ENCODE measurements at places on chromosomes 2 and 18.
A peak's percentile ranks its signal among the peaks of the same experiment; 100 is the strongest.

GRCh38 chr2:147440734-147441133, 404.1 kb upstream of the ACVR2A start:
- DNase-seq = no peak

DNA sequence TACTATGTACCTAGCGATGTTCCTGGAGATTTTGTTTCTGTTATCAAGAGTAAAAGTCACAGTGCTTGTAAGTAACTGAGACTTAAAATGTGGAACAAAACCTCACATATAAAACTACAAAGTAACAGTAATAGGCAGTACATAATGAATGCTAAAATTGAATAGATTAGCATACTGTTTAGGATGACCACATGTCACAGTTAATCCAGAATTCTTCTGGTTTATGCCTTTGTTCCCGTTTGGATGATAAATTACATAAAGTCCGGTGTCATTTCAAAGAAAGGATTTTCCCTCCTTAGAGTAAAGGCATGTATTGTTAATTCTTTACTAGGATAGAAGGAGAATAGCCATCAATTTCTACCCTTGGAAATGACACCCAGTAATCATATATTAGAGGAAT, 56.1 kb downstream of the RBM43 start:
- DNase-seq = no peak

DNA sequence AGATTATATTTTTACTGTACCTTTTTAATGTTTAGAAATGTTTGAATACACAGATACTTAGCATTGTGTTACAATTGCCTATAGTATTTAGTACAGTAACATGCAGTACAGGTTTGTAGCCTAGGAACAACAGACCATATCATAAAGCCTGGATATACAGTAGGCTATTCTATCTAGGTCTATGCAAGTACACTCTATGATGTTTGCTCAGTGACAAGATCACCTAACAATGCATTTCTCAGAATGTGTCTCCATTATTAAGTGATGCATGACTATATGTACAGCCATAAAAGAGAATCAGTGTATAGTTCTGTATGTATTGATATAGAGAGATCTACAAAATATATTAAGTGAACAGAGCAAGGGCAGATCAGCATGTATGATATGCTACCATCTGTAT, 616.4 kb downstream of the XIRP2 start:
- DNase-seq = no peak

DNA sequence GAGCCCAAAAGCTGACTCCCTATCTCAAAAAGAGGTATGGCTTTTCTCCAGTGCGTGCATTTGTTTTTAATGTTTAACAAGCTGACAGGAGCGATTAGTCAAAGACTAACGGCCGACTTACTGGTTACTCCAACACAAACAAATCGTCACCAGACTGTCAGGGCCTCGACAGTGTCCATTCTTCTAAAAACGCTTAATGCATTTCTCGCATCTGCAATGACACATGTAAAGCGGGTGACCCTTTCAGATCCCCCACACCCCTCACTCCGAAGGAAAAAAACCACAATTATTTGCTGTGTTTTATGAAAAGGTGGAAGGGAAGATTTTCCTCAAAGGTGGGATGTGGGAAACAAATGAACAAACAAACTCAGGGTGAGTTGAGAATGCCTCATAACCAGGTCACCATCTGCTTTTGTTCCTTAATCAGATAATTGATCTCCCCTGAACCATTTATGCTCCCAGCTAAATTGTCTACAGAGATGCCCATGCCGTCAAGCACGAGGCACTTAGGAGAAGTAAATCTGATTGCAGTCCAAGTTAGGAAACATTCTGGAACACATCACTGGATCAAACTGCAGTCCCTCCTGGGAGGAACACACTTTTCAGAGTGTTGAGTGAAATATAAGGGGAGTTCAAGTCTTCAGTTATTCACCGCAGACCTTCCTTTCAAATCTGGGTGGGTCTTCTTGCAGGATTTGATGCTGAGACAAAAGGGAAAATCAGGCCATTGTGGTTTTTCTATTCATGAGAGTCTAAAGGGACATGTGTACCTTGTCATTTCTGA, 340.8 kb downstream of the CMPK2 start:
- no peak for DNase-seq

- no peak for DNase-seq
Observed at GRCh38 chr2:162697111-162697510, 141.5 kb downstream of the KCNH7 start.

DNA sequence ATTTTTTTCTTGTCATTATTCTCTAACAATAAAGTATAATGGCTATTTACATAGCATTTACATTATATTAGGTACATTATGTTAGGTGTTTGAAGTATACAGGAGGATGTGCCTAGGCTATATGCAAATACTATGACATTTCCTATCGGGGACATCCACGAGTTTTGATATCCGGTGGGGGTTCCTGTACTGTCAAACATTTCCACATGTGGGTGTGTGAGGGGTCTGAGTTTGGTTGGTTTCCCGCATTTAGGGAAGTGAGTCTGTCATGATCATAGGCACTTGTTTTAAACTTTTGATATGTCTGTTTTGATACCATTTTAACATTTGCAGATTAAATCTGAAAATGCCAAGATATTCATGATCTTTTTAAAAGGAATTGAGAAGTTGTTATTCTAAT, 76.0 kb downstream of the CEP192 start:
- DNase-seq = peak; percentile 24

DNA sequence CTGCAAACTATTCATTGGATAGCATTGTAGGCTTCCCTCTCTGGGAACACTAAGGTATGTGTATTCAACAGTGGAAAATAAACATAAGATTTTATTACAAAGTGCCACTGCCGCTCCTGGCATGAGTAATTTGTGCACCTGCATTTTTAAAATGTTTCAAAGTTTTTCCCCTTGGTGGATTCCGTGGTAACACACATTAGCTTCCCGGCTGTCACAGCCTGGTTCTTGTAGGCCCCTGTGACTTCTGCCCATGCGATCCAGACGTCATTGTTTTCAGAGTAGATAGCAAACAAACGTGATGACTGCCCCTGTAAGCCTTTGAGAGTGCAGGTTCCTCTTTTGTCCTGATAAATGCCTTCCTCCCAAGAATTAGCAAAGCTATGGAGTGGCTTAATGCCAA, 421.0 kb downstream of the ZNF521 start:
- DNase-seq = no peak

GRCh38 chr2:168992026-168992425, 39.1 kb downstream of the ABCB11 start:
- DNase-seq = no peak

GRCh38 chr2:165245081-165245793, 6.0 kb downstream of the SCN2A start:
- no peak for DNase-seq

- no peak for DNase-seq
Observed at GRCh38 chr2:23953625-23954024, 13.4 kb downstream of the UBXN2A start.

- no peak for DNase-seq
Observed at GRCh38 chr2:44136252-44136651, 32.4 kb upstream of the PPM1B start.

- DNase-seq = no peak
Observed at GRCh38 chr2:105384216-105384615, 14.6 kb downstream of the FHL2 start.

DNA sequence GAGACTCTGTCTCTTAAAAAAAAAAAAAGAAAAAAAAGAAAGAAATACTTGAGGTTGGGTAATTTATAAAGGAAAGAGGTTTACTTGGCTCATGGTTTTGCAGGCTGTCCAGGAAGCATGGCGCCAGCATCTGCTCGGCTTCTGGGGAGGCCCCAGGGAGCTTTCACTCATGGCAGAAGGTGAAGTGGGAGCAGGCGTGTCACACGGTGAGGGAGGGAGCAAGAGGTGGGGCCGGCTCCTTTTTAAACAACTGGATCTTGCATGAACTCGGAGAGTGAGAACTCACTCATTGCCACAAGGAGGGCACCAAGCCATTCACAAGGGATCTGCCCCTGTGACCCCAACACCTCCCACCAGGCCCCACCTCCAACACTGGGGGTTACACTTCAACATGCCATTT, 30.6 kb downstream of the CYP26B1 start:
- no peak for DNase-seq

- DNase-seq = no peak
Observed at GRCh38 chr2:226184940-226185615, 614.5 kb downstream of the IRS1 start.

GRCh38 chr2:220513573-220514288, 886.3 kb downstream of the SLC4A3 start:
- no peak for DNase-seq

- no peak for DNase-seq
Observed at GRCh38 chr2:96153991-96154431, 8.8 kb upstream of the DUSP2 start.

DNA sequence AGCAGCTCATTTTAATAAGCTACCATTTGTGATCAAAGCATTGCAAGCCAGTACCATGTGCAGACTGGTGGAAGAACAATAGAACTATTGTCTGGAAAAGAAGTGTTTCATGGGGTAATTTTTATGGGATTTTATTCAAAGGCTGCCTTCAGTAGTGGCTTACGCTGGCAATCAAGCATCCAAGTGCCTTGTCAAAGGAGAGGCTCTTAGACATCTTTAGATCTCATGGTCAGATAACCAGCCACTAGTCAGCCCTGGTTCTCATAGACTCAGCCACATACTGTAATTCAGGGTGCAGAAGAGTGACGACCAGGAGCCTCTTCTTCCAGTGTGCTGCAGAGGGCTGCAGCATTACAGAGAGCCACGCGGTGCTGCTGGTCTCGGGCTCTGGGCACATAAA, 98.5 kb upstream of the NOSTRIN start:
- no peak for DNase-seq

- DNase-seq = no peak
Observed at GRCh38 chr2:144466637-144467036, 53.3 kb downstream of the ZEB2 start.

GRCh38 chr18:48575658-48576456, 37.0 kb downstream of the CTIF start:
- no peak for DNase-seq

- no peak for DNase-seq
Observed at GRCh38 chr2:26542194-26542455, 64.2 kb upstream of the OTOF start.

GRCh38 chr2:239245872-239246721, 154.7 kb downstream of the HDAC4 start:
- no peak for DNase-seq

DNA sequence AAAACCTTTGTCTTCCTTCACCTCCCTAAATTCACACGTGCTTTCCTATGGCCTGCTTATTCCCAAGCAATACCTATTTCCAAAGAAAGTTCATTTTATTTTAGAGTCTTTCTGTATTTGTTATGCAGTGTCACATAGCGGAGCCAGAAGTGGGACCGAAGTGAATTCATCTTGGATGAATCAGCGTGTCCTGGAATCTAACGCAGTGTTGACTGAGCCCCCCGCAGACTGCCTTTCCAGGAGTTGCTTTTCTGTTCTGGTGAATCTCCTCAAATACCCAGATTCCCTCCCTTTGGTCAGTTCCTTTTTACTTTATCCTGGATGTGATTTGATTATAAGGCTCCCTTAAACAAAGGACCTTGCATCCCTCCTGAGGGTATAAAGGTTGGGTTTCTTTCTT, 10.8 kb downstream of the ALPP start:
- DNase-seq = no peak

GRCh38 chr2:29921560-29921915, at the start of gene ALK:
TSS of gene ALK (minus strand) at chr2:29921586. CDS start at chr2:29920659, 927 bp downstream.
- DNase-seq = peak; percentile 66

GRCh38 chr2:8684540-8684877, 2.7 kb downstream of the ID2 start:
- no peak for DNase-seq

DNA sequence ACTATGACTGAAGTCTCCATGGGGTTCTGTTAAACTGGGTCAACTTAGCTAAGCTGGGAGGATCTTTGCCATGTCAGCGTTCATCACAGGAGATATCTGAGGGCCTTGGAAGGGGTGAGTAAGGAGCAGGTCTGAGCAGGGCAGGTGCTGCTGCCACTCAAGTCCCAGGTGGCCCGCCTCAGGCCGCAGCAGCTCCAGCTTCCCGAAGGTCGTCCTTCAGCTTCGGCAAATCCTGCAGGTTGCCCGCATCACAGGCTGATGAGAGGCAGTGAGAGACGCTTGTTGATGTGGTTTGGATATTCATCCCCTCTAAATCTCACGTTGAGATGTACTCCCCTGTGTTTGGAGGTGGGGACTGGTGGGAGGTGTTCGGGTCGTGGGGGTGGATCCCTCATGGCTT, 166.6 kb downstream of the VAPA start:
- no peak for DNase-seq

Measured in HL-60 (cell line).